ENCODE measurements at places on chromosomes 5 and 9.

DNA sequence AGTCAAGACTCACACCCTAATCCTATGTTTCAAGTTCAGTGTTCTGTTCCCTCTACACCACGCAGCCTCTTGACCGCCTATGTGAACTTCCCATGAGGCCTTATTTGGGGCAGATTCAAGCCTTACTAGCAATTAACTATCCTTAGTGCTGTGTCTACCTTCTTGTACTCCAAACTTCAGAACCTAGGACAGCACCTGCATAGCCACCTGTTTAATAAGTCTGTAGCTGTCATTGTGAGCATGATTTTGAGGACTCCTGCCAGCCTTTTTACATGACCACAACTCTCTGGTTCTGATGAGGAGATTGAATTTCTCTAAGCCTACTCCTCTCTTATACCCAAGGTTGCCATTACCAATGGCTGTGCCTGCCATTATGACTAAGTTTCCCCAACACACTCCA lies 50.8 kb upstream of the PCSK1 start:
- DNase-seq, result no peak

DNA sequence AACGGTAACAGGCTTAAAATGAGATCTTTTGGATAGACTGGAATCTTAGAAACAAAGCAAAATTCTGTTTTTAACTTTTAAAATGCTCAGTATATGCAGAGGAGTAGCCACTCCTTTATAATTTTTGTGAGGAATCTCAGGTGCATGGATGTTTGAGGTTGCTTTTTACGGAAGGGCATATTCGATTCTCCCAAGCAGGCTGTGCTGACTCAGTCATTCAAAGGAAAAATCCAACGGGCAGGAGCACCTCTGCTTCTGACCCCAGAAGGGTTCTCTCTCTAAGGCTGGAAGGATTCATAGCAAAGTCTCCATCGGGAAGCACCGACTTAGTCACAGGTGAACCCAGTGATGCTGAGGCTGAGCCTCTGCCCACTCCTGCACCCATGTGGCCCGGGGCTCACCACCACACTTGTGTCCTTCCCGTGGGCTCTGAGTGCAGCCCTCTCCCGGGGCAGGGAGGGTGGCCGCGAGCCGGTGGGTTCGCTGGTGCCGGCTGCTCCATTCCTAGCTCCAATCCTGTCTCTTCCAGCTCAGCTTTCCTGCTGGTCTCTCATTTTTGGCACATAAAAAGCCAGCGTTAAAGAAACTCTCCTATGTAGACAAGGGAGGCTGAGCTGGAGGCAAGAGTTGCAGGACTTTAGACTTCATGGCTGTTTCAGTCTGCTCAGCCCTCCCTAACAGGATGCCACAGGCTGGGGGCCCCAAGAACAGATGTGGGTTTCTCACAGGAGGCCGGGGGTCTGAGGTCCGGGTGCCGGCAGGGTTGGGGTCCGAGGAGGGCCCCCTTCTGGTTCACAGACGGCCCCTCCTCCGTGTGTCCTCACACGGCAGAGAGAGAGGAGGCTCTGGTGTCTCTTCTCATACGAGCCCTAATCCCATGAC lies 135.6 kb upstream of the LPCAT1 start:
- DNase-seq, result no peak

DNA sequence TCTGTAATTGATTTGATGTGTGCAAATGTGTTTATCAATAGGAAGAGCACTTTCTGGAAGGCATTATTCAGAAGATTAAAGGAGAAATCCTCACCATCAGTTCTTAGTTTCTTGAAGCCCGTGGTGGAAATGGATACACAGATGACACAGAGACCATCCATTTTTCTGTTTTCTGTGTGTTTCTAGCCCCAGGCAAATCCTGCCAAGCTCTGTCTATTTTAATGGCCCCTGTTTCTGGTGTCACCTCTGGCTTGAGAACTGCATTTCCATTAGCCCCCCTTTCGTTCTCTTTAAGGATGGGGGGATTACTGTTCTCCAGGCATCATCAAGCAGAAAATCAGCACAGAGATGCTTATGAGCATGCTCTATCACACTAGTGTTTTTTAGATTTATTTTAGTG lies 37.3 kb downstream of the DAPK1 start:
- no peak for DNase-seq

GRCh38 chr9:33142535-33142934 lies 24.6 kb downstream of the B4GALT1 start:
- no peak for DNase-seq

DNA sequence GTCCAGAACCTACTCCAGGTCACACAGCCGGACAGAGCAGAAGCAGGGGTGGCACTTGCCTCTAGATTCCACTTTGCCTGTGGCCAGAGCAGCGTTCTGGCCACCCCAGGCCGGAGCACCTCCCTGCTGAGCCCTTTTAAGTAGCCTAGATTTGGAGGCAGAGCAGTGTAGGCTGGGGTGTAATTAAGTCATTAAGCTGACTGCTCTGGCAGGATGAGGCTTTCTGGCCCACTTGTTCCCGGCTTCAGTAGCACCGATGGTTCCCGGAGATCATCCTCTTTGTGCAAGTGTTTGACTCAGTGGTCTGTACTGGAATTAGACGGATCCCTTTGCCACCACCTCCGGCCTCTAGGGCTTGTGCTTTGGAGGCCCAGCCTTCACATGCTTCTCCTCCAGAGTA lies 281.9 kb upstream of the ANKRD55 start:
- no peak for DNase-seq

DNA sequence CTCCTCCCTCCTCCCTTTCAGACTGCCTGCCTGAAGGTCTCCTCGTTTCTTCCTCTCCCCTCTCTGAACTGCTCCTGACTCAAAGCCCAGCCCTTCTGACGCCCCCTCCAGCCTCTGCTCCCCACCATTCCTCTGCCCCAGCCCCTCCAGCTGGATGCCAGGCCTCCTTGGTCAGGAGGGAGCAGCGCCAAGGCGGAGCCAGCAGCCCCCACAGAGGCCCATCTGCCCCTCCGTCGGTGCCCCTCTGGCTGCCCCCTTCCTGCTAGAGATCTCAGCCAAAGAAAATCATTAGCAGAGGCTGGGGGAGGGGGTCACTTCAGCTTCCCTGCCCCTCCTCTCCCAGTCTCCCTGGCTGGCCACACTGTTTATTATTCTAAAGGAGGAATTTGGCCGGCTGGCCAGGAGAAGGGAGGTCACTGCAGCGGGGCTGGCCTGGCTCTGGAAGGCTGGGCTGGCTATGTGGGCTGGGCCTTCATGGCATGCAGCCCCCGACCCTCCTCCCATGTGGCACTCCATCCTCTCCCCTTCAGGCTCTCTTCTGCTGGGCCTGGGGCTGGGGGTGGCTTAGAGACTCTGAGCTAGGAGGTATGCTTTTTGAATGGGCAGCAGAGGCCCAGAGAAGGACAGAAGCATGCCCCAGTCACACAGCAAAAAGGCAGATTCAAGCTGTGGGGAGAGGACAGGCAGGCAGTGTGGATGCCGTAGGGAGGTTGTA lies 16.9 kb downstream of the PDGFRB start:
- DNase-seq, result no peak

DNA sequence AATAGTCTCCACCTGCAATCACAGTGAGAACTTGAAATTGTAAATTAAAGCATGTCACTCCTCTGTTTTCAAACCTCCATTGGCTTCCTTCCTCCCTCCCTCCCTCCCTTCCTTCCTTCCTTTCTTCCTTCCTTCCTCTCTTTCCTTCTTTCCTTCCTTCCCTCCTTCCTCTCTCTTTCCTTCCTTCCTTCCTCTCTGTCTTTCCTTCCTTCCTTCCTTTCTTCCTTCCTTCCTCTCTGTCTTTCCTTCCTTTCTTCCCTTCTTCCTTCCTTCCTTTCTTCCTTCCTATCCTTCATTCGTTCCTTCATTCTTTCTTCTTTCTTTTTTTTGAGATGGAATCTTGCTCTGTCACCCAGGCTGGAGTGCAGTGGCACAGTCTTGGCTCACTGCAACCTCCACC lies 595.0 kb upstream of the ZNF608 start:
- no peak for DNase-seq

- DNase-seq, result no peak
These were observed 140.0 kb downstream of the NSG2 start for GRCh38 chr5:174185506-174185905.

GRCh38 chr9:131406563-131407436 lies 12.9 kb downstream of the PRRC2B start:
- no peak for DNase-seq

DNA sequence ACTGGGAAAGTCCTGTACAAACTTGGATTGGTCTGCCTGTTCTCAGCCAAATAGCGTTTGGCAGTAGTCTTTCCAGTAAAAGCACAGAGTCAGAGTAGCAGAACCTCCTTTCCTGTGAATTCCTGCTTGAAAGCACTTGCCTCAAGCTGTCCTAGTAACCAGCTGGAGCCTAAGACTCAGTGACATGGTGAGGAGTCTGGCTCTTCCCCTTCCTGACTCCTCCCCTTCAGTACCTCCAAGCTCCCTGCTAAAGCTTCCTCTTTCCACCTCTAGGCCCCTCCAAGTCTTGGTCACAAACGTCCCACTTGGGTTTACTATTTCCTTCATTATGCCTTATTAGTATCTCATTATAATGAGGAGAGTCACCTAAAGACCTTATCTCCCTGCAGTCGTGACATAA lies 21.4 kb upstream of the FAM81B start:
- DNase-seq, result no peak

- no peak for DNase-seq
These were observed 531.5 kb downstream of the CSNK1G3 start for GRCh38 chr5:124043456-124043855.

- no peak for DNase-seq
These were observed 73.6 kb downstream of the NR3C1 start for GRCh38 chr5:143329843-143330242.

- no peak for DNase-seq
These were observed 16.2 kb downstream of the ROPN1L start for GRCh38 chr5:10457682-10458574.

GRCh38 chr9:23477908-23478307 lies 348.1 kb downstream of the ELAVL2 start:
- DNase-seq, result no peak

GRCh38 chr9:19787672-19788071 lies 1.2 kb downstream of the SLC24A2 start:
- DNase-seq, result no peak

DNA sequence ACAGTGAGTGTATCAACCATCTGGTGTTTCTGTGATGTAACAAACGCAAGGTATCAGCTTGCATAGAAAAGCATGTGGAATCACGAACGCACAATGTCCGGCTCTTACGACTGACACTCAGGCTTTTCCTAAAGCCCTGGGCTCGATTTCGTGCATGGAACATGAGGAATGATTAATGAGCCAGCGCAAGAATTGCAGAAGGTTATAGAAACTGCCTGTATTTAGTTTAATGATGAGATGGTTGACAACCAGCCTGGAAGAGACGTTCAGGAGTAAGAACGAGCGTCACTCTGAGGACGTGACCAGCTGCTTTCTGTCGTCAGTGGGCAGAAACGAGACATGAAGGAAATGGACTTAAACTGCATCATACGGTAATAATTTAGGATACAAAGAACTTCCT lies 497.6 kb downstream of the IRX1 start:
- DNase-seq, result no peak

GRCh38 chr5:93578813-93579691 lies 2.0 kb downstream of the NR2F1-AS1 start:
- DNase-seq, result no peak

- DNase-seq, result no peak
These were observed 1.0 kb upstream of the ZCCHC7 start for GRCh38 chr9:37119360-37119759.

GRCh38 chr9:3497857-3498256 lies 27.9 kb downstream of the RFX3 start:
- DNase-seq, result no peak

- DNase-seq, result no peak
These were observed 464.9 kb upstream of the NMUR2 start for GRCh38 chr5:152869971-152870370.

- peak; percentile 74 for DNase-seq
These were observed 10.1 kb downstream of the EEIG1 start for GRCh38 chr9:127970401-127971313.

- DNase-seq, result no peak
These were observed 1.5 kb downstream of the GDNF start for GRCh38 chr5:37838152-37838932.

DNA sequence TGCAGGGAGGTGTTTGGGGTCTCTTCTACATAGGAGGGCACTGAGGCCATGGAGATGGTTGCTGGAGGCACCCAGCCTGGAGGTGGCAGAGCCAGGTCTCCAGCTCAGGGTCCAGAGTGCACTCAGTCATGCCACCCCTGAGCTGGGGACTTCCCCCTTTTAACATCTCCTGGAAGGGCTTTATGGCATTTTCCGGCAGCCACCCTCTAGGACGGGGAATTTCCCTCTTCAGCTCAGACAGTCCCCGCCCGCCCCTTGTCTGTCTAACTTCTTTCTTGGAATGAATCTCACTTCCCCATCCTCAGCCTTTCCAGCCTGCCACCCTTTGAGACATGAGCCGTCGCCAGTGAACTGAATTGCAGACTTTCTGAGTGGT lies 49.9 kb downstream of the COL15A1 start:
- DNase-seq, result no peak

DNA sequence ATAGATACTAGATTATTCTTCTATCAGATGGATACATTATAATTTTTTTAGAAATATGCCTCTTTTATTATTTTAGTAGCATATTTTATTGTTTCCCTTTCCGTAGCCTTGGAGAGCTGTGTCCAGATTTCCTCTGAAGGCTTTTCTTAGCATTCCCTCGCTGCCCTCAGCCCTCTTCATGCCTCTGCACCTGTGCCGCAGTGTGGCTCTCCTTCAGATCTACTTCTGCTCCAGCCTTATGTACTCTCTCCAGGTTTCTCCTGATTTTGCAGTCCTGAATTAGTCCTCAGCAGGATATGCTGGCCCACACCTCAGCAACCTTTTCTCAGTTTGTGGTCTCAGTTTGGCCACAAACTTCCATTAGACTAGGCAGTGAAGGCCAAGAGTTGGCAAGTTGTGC lies 1052.0 kb downstream of the TAF11L14 start:
- no peak for DNase-seq

DNA sequence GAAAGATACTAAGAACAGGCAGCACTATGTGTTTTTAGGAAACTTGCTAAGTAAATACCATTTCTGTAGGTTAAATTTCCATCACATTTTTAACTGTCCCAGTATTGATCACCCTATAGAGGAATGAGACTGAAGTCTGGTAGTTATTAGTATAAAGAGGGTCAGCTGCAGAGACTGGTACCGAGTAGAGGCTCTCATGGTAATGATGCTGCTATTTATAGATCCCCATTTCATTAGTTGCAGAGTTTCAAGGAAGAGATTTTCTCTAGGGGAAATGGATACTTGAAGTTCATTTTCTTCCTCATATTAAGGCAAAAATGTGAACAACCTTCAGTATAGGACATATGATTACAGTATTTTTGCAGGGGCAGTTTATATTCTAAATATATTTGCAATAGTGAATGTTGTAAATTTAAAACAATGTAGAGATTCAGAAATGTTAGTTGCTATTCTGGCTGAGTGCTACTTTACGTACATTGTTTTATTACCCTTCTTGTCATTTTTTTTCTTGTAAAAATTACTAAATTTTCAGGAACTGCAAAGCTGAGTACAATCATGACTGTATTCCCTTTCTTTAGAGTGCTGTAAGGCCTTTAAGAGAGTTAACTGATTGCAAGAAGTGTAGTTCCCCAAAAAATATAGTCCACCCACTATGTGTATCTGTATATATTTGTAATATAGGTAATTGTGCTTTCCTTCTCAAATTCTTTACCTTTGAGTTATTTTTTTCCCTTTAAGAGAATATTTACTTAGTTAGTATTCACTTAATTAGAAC lies 14.7 kb downstream of the PBX3 start:
- DNase-seq, result no peak

Data from NCI-H510A (cell line).